ENCODE measurements at places on chromosomes 3 and 15. TPM values are rescaled to one million over a fixed set of nuclear protein-coding genes. Genes with fewer than 3 reads are reported as not detected.

- peaks cover 9% of the 10 kb centered on the region for H3K4me1 ChIP-seq
- H3K27me3 ChIP-seq = no peaks in the 10 kb centered on the region
- no peak overlapping the region for H3K27ac ChIP-seq
- H3K36me3 ChIP-seq = no peaks in the 10 kb centered on the region
- DNase-seq = no peak
Measured at GRCh38 chr15:71758711-71759110, 51.6 kb upstream of the NR2E3 start.

DNA sequence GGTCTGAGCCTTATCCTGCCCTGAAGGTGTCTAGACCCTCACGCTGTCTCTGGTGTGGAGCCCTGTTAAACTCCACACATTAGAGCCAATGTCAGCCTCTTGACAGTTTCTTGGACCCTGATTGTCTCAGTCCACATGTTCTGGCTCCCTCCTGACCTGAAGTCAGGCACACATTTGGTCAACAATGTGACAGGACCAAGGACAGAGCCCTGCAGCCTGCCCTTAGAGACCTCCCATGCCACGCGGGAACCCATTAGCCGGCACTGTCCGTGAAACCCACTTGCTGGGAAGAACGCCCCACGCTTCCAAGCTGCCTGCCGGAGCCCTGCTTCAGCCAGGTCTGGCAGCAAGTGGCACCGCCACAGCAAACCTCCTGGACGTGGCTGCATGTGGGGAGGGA is 162.7 kb upstream of the LINGO1 start:
- H3K4me3 ChIP-seq = no peak overlapping the region
- DNase-seq = no peak
- H3K27ac ChIP-seq = no peak overlapping the region
- no peaks in the 10 kb centered on the region for H3K36me3 ChIP-seq
- peaks cover 8% of the 10 kb centered on the region for H3K4me1 ChIP-seq

DNA sequence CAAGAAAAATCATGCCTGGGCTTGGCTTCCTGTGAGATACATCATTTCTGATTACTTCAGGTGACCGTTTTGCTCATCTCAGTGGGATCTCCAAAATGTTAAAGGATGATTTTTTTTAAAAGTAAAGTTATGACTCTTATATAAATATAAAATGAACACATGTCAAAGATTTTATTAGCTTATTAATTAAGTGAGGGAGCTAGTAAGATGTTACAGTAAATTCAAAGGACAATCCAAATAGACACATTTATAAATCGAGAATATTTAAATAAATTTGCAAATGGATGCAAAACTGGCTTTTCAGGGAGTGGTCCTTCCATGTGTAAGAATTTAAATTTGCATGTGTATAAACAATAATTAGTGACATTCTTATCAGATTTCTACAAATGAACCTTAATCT is 87.0 kb downstream of the IQCH start:
- H3K4me3 ChIP-seq = no peak overlapping the region
- peaks cover 6% of the 10 kb centered on the region for H3K36me3 ChIP-seq
- no peak for DNase-seq
- H3K27ac ChIP-seq = no peak overlapping the region
- no peaks in the 10 kb centered on the region for H3K27me3 ChIP-seq
- H3K4me1 ChIP-seq = peaks cover 7% of the 10 kb centered on the region

DNA sequence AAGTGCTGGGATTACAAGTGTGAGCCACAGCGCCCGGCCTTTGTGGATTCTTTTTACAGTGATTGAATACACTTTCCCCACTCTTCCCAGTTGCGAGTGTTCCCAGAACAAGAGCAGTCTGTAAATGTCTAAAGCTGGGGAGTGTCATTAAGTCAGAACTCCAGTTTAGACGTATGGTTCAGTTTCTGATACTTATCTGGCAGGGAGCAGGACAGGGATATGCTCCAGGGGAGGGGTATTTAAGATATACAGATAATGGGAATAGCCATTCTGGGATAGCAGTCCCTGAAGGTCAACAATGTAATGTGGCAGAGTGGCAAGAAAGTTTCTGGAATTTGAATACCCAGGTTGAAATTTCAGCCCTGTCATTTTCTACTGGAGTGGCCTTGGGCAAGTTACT is 164.1 kb downstream of the SSR3 start:
- DNase-seq = no peak
- peaks cover 4% of the 10 kb centered on the region for H3K4me1 ChIP-seq
- no peak overlapping the region for H3K4me3 ChIP-seq
- H3K27ac ChIP-seq = no peak overlapping the region
- H3K36me3 ChIP-seq = no peaks in the 10 kb centered on the region

GRCh38 chr3:71786551-71786950 is 1.6 kb upstream of the PROK2 start:
- DNase-seq = no peak
- H3K27ac ChIP-seq = no peak overlapping the region
- peaks cover 3% of the 10 kb centered on the region for H3K36me3 ChIP-seq
- H3K4me3 ChIP-seq = no peak overlapping the region
- H3K27me3 ChIP-seq = peaks cover 12% of the 10 kb centered on the region
- peaks cover 12% of the 10 kb centered on the region for H3K4me1 ChIP-seq

DNA sequence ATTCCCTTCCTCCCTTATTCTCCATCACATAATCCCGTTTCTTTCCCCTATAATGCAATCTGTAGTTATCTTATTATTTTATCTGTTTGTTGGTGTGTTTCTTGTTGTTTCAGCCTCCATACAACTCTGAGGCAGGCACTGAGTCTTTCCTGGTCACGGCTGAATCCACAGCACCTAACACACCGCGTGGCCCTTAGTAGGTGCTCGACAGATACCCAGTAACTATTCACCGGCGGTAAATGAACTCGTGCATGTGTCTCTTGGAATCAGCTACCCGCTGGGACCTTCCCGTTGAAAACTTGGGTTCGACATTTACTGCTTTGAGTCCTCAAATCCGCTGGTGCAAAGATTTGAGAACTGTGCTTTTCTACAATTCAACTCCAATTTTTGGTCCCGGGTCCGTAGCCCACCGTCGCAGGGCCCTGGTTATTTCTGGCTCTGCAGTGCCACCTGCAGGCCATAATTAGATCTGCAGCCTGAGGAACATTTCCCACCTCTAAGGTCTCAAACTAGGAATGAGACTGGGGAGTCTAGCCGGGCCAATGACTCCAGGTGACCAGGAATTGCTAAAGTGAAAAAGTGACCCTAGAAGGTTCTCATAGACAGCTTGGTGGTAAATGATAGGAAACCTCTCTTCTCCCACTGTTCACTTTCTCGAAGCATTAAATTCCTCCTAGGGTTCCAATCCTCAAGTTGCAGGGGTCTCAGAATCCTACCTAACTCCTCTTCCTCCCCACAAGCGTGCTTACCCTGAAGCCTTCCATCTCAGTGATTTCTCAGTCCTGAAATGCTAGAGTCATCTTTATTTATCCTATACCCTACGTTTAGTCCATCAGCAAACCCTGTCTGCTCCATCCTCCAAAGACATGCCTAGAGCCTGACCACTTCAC is 40.0 kb upstream of the TRH start:
- peaks cover 4% of the 10 kb centered on the region for H3K4me1 ChIP-seq
- H3K4me3 ChIP-seq = no peak overlapping the region
- no peak overlapping the region for H3K27ac ChIP-seq
- peaks cover 5% of the 10 kb centered on the region for H3K27me3 ChIP-seq
- peaks cover 3% of the 10 kb centered on the region for H3K36me3 ChIP-seq
- peak; percentile 38 for DNase-seq

GRCh38 chr15:56523521-56523920 is 58.6 kb upstream of the MNS1 start:
- no peaks in the 10 kb centered on the region for H3K36me3 ChIP-seq
- no peak for DNase-seq
- H3K27ac ChIP-seq = no peak overlapping the region
- H3K27me3 ChIP-seq = peaks cover 2% of the 10 kb centered on the region
- H3K4me1 ChIP-seq = peaks cover 4% of the 10 kb centered on the region

GRCh38 chr3:10377148-10377725 is 56.3 kb upstream of the SEC13 start:
- no peak overlapping the region for H3K27ac ChIP-seq
- no peaks in the 10 kb centered on the region for H3K36me3 ChIP-seq

Gene CPN2
- not detected for total RNA-seq

Data from endothelial cell (in vitro differentiated cells).